Aorta (tissue), 5 donors: ENCODE measurements at places on chromosomes 2 and 18.
A peak's percentile ranks its signal among the peaks of the same experiment; 100 is the strongest.

DNA sequence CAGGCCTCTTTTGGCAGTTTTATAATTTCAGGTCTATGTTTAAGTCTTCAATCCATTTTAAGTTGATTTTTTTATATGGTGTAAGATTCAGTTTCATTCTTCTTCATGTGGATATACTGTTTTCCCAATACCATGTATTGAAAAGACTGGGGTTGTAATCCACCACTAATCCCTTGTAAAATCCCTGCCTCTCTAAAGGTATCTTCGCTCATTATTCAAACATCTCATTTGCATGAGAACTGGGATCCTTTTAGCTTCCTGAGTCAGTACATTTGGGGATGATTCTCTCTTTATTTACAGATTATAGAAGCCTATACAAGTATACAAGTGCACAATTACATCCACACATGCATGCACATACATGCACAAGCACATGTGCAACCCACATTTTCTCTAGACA, 25.3 kb downstream of the DHRS9 start:
- DNase-seq, result no peak

- no peak for DNase-seq
Measured at GRCh38 chr18:11309172-11309571, 159.8 kb upstream of the PIEZO2 start.

GRCh38 chr2:170024721-170025120, 153.2 kb upstream of the MYO3B start:
- no peak for DNase-seq

DNA sequence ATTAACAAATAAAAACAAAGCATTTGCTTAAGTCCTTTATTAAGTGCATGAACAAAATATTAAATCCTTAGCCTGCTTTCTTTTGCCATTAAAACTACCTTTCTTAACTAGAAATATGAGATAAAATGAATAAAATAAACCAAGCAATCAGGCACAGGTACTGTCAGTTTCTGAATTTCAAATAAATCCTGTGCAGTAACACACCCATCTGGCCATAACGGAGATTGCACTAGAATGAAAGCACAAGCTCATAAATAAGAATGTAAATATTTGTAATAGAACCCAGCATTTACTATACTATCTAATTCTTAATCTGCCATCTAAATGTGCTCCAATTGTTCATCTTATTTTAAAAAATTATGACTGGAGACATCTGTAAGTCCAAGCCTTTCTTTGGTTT, 31.9 kb downstream of the PRKRA start:
- DNase-seq, result no peak

- DNase-seq, result no peak
Measured at GRCh38 chr2:215140166-215140707, 1.8 kb upstream of the ABCA12 start.

GRCh38 chr2:12487253-12488004, 229.3 kb upstream of the TRIB2 start:
- DNase-seq, result no peak

GRCh38 chr18:71784777-71785176, 759.4 kb downstream of the CBLN2 start:
- DNase-seq, result no peak

DNA sequence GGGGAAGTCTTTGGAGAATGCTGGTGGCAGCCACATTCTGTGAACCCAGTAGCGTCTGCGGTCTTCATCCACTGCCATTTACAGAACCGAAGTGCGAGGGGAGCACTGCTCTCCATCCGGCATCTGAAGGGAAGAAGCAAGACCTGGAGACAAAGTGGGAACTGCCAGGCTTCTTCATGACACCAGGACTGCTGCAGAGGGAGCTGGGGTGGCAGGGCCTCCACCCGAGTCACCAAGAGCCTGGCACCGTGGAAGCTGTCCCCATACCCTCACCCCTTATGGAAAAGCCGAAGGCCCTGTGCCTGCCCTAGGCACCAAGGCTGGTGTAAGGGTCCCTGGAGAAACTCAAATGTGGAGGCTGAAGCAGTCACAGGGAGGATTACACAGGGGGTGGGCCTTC, 79.8 kb downstream of the CIB4 start:
- DNase-seq, result peak; percentile 15

GRCh38 chr2:215536510-215536909, 100.6 kb upstream of the FN1 start:
- no peak for DNase-seq

DNA sequence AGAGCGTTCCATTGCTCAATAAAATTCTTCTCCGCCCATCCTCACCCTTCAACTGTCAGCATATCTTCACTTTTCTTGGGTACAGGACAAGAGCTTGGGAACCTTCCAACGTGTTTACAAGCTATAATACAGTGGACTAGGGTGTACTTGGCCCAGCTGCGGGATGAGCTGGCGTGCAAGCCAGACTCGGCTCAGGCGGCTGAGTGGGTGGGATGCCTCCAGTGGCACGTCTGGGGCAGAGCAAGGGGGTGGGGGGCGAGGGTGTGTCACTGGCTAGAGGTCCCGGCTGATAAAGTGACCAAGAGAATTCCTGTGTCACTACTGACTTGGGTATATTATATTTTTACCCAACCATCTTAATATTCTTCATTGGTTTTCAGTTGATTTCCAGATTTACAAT, 179.7 kb downstream of the EVA1A start:
- DNase-seq, result no peak

DNA sequence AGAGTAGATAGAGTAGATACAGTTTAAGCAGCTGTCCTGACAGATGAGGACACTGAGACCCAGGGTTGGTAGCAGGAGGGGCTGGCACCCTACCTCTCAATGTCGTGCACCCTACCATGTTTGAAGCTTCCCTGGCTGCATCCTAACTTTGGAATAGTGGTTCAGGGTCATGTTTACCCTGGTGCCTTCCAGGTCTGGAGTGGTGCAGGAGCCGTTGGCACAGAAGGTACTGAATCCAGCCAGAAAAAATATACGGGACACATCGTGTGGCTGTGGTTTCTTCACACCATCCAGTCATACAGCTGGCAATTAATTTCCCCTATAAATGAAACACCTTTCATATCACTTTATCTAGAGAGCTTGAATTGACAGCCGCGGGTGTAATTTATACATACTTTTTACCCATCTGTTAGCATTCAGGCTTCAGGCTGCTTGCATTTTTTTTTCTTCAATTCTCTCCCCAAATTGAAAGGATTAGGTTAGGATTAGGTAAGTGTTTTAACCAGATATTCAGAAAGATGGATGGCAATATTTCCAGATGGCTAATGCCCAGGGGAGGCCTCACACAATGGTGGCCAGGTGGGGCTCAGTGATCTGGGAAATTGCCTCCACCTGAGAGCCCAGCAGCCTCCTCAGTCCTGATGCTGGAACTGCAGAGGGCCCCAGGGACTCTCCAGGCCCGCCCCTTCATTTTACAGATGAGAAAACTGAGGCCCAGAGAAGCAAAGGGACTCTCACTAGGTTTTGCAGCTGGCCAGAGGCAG, 127.0 kb downstream of the CELF4 start:
- DNase-seq, result no peak

DNA sequence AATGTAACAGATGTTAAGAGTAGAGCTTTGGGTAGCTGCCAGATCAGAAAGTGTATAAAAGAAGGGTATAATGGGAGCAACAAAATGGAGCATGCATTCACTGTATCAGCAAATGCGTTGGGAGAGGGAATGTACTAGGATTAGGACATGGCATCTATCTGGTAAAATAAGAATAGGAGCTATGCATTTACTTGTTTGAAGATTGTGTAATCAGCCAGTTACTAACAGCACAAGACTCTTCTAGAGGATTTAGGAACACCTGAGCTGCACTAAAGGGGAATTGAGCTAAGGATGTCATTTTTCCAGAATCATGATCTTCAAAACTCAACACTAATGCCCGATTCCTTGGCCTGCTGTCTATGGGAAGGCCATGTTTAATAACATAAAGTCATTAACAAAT, 394.2 kb upstream of the TNP1 start:
- DNase-seq, result no peak

- DNase-seq, result no peak
Measured at GRCh38 chr2:150475479-150476250, 11.8 kb downstream of the RND3 start.

DNA sequence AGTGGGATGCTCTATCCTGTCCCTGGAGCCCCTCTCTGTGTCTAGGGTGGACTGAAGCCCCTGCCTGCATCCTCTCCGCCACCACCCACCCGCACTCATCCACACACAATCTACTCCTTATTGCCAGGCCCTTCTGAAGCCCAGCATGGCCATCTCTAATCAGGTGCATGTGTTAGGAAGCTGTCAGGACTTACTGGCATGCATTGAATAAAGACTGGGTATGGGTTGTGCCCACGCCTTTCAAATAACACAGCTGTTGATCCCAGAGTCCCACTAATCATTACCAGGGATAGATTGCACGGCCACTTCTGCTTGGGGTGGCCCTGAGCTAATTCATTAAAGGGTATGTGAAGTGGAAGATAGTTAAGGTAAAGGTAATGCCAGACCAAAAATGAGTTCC, 88.4 kb downstream of the CABLES1 start:
- no peak for DNase-seq

GRCh38 chr2:32498306-32498705, 129.5 kb upstream of the TTC27 start:
- DNase-seq, result no peak

- DNase-seq, result peak; percentile 63
Measured at GRCh38 chr2:98464772-98465310, 20.2 kb downstream of the INPP4A start.

DNA sequence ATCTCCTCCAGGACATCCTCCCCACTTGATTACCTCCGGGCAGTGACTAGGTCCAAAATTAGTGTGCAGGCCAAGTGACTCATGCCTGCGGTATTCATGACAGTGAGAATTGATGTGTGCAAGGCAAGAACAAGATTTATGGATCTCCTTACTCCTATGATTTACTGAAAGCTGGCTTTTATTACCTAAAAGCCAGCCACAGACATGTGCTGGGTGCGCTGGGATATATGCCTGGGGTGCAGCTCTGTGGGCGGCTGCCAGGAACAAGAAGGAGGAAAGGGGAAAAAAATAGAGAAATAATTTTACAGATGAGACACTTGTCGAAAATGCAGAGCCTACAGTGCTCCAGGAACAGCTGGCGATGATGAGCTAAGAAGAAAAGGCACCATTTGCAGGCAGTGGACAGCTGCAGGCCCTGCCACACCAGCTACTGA, 359.3 kb downstream of the CMPK2 start:
- no peak for DNase-seq
